ENCODE measurements at places on chromosomes 1 and 21. TPM values are rescaled to one million over a fixed set of nuclear protein-coding genes. Genes with fewer than 3 reads are reported as not detected.

GRCh38 chr1:8203056-8203455, 114.9 kb upstream of the SLC45A1 start:
- DNase-seq, result no peak

DNA sequence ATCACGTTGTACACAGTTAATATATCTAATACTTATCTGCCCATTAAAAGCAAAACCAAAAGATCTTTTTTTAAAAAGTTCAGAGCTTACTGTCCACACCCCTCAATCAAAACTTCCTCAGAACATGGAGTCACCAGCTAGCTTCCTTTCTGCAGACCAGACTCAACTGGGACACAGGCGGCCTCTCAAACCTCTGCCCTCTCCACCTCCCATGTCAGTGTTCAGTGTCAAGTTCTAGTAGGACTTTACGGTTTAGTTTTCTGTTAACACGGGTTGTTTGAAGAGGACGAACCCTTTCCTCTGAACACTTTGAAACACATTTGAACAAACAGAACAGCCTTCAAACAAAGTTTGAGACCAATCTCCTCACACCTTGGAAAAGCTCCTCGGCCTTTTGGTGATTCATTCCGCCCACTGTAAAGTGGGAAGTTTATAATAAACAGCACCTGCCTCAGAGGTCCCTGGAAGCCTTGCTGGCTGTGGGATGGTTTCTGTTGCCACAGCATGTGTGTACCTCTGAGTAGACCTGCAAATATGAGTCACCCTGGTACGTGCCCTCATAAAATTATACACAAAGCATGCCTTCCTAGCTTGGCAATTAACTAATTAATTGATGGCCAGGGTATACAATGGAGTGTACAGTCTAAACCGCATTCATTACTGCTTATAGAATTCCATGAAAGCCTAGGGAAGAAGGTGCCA, 48.4 kb upstream of the SIPA1L2 start:
- no peak for DNase-seq

GRCh38 chr1:54054438-54054749, 986 bp downstream of the TCEANC2 start:
- no peak for DNase-seq

The PFKFB2 gene
- total RNA-seq, result 35.6 TPM

Data from Panc1 (cell line).